Activated T-helper 1 cell treated with anti-CD3 and anti-CD28 coated beads, Interleukin-2, amount 50 U/mL, for 16 hours (primary cell): ENCODE measurements at places on chromosomes 6 and 20.

DNA sequence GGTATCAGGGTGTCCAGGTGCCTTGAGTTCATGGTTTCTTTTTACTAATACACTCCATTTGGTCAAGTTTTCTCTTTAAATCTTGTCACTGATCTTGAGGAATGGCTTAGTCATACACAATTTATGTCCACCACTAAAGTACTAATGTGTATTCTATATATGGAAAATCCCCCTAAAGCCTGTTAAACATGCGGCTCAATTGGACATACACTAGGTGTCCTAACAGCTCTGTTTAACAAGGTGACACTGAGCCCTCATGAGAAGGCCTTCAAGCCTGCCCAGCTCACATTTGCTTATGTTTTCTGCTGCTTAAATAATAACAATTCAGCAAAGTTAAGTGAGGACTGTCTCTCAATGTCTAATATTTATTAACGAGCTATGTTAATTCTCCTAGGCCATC is 31.5 kb downstream of the PDE7B start:
- DNase-seq: no peak

- DNase-seq: no peak
Observed at GRCh38 chr20:62832212-62832922, 15.5 kb downstream of the COL9A3 start.

DNA sequence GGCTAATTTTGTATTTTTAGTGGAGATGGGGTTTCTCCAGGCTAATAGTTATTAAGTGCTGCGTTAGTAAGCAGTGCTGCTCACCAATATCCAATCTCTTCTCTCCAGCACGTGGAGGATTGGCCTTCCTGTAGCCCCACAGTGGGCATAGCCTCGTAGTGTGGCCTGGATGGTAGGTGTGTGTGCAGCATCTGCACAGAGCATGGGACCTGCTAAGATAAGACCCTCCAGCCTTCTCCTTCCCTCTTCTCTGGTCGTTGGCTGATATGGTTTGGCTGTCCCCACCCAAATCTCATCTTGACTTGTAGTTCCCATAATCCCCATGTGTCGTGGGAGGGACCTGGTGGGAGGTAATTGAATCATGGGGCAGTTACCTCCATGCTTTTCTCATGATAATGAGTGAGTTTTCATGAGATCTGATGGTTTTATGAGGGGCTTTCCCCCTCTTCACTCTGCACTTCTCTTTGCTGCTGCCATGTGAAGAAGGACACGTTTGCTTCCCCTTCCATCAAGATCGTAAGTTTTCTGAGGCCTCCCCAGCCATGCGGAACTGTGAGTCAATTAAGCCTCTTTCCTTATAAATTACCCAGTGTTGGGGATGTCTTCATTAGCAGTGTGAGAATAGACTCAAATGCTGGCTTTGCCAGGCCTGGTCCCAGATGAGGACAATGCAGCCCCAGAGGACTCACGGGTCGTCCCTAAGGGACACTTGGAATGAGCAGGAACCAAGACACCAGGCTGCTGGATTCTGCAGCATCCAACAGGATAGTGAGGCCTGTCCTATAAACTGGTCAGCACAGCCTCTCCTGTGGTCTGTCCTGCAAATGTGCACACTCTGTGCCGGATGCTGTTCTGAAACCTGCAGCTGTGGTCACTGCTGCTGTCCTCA is 63.4 kb upstream of the AFDN start:
- DNase-seq: no peak

DNA sequence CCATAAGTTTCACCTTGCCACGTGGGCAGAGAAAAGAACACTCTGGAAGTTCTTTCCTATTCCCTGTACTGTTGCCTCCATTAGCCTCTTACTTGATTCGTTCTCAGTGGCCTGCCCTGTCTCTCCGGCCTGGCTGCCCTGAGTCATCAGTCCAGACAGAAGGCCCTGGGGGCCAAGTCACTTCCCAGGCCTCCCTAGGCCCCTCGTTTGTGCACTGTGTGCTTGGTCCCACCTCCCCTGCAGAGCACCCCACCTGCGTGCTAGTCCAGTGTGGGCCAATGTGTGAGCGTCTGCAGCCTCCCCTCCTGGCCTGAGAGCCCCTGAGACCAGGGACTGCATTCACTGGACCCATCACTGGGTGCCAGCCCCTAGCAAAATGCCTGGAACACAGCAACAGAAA is 191.2 kb upstream of the RREB1 start:
- DNase-seq: no peak

- no peak for DNase-seq
Observed at GRCh38 chr20:49513517-49513916, 31.0 kb upstream of the KCNB1 start.

DNA sequence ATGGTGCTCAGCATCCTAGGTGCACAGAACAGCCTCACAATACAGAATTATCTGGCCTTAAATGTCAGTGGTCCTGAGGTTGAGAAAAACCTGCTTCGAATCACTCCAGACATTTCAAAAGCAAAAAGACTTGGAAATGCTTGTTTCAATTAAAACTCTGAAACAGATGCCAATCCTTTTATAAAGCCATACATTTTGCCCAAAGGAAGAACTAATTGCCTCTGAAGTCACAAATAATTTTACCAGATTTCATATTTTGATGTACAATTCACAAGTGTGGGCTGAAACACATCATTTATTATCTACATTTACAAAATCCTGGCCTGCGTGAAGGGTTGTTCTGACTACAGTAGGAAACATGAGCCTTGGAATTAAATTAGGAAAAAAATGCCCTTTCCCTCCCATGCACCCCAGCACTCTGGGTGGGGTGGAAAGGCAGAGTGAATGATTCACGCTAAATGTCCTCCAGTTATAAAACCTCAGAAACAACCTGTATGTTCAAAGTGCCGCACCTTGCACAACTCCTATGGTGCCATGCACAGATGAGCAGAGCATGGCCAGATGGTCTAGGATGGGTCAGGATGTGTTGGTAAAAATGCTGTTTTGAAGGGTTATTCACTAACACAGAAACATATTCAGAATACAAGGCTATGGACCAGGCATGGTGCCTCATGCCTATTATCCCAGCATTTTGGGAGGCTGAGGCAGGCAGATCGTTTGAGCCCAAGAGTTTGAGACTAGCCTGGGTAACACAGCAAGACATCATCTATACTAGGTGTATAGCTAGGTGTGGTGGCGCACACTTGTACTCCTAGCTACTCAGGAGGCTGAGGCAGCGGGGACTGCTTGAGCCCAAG is 87.0 kb downstream of the ZMYND8 start:
- DNase-seq: no peak

DNA sequence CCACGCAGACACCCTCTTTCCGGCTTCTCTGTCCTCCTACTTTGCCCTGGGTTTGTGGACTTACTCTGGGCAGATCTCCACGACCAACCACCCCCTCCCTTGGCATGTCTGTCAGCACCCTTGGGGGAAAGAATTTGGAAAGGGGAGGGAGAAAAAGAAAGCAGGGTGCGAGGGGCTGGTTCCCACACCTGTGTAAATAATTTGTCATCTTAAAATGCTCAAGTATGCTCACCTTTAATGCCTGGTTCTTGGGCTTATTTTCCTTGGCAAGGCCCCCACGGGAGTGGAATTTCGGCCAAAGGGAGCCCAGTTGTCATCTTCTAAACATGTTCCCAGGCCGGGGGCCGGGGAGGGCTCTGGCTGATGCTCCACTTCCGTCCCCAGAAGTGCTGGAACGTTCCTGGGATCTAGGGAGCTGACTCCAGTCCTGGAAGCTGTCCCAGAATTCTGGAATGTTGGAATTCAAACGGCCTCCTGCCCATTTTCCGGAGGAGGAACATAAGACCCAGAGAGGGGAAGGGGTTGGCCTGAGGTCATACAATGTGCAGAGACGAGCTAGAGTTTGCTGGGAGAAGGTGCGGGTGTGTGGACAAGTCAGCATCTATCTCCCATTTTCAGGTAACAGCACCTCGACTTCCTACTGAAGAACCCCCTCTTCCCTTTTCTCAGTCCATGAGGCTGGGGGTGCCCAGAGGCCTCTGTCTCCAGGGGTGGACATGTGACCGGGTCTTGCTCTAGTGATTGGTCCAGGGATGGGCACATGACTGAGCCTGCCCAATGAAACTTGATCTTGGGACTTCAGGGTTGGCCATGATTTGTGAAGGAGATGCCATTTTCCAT is 122.3 kb downstream of the CEBPB start:
- no peak for DNase-seq

GRCh38 chr6:41723530-41724227 is 11.7 kb downstream of the TFEB start:
- no peak for DNase-seq

- no peak for DNase-seq
Observed at GRCh38 chr20:4606051-4606450, 115.7 kb upstream of the PRND start.

- DNase-seq: no peak
Observed at GRCh38 chr20:54148947-54149764, 24.6 kb downstream of the CYP24A1 start.

DNA sequence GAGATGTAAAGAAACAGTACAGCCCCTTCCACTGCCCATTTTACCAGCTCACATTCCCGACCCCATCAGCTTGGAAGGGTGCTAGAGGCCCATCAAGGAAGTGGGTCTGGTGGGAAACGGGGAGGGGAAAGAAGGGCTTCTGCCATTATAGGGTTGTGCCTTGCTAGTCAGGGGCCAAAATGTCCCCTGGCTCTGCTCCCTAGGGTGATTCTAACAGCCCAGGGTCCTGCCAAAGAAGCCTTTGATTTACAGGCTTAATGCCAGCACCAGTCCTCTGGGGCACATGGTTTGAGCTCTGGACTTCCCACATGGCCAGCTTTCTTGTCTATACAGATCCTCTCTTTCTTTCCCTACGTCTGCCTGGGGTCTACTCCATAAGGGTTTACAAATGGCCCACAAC is 10.6 kb upstream of the ZNF76 start:
- DNase-seq: no peak

- no peak for DNase-seq
Observed at GRCh38 chr6:74840953-74841352, 364.9 kb downstream of the COL12A1 start.

DNA sequence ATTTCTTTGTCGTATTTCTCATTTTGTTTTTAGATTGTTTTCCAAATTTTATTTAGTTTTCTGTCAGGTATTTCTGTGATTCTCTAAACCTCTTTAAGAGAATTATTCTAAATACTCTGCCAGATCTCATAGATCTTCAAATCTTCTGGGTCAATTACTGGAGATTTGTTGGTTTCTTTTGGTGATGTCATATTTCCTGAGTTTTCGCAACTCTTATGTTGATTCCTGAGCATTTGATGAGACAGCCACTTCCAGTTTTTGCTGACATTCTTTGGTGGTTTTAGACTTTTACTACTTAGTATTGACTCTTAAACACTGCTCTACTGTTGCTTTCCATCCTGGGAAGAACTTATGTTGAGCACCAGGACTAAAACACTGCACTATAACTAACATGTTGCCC is 21.9 kb downstream of the ADGB start:
- DNase-seq: no peak
